ENCODE measurements at places on chromosomes 7 and 10.

GRCh38 chr10:33759191-33759590 lies 424.7 kb upstream of the NRP1 start:
- no peak for DNase-seq

- no peak for DNase-seq
Measured at GRCh38 chr7:111380945-111381344, 181.3 kb downstream of the IMMP2L start.

DNA sequence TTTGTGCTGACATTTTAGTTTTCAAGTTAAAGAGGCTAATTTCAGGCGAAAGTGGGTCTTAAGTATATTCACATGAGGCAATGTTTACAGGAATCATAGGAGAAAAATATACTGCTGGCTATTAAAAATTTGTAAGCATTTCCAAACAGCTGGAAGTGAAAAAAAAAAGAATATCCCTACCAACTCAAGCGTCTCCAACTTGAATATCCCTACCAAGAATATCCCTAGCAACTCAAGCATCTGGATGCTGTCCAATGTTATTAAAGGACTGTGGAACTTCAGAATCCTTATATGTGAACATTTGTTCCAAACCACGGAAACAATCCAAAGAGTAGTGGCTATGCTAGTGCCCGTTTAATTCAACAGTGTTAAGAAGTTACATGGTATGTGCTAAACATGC lies 1303.0 kb downstream of the GATA3 start:
- DNase-seq = no peak

GRCh38 chr7:91941450-91941849 lies 788 bp downstream of the AKAP9 start:
- DNase-seq = no peak

DNA sequence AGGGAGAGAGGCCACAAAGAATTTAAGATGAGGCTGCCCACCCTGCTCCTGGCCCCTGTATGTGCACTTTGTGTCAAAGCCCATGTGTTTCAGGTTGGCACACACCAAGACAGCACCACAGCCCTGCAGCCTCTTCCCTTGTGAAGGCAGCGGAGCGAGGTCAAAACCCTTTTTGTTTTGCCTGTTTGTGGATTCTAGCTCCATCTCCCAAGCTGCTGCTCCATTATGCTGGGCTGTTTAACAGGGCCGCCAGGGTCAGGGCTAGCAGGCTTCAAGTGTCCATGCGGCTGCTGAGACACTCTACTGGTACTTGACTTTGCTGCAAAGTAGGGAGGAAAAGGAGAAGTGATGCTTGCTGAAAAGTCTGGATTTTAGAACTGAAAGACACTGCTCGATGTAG lies 142.3 kb upstream of the EFCAB10 start:
- no peak for DNase-seq

- no peak for DNase-seq
Measured at GRCh38 chr10:126160971-126161630, 227.2 kb downstream of the ADAM12 start.

GRCh38 chr7:143205560-143206293 lies 16.1 kb upstream of the TAS2R40 start:
- DNase-seq = no peak

- DNase-seq = no peak
Measured at GRCh38 chr7:108246227-108246837, 116.2 kb upstream of the LAMB4 start.

GRCh38 chr7:46716926-46717325 lies 795.9 kb upstream of the IGFBP3 start:
- no peak for DNase-seq

- DNase-seq = no peak
Measured at GRCh38 chr7:2938514-2939192, 94.5 kb upstream of the GNA12 start.

Data from activated naive CD4-positive, alpha-beta T cell (primary cell).